Adipose tissue (tissue), 3 donors: ENCODE measurements at places on chromosomes 2 and 18. TPM values are rescaled to one million over a fixed set of nuclear protein-coding genes. Genes with fewer than 3 reads are reported as not detected.

The STK39 gene
- polyA plus RNA-seq = 33.7 TPM

The MMADHC gene
- 74.8 TPM for polyA plus RNA-seq

The TMEM169 gene
- 0.28 TPM for polyA plus RNA-seq

The DNAH6 gene
- 1.1 TPM for polyA plus RNA-seq

The DSG1 gene
- not detected for polyA plus RNA-seq

The CERKL gene
- polyA plus RNA-seq = not detected

The WBP1 gene
- polyA plus RNA-seq = 81.3 TPM
